T-helper 22 cell (primary cell): ENCODE measurements at places on chromosomes 5 and 9.

GRCh38 chr9:32502464-32502863 lies 23.5 kb downstream of the RIGI start:
- DNase-seq = no peak

GRCh38 chr9:131274674-131275331 lies 1.5 kb downstream of the FAM78A start:
- DNase-seq = no peak

- no peak for DNase-seq
These were observed 28.4 kb upstream of the TLE1 start for GRCh38 chr9:81717747-81718077.

GRCh38 chr9:133738640-133739225 lies 581 bp upstream of the SARDH start:
- no peak for DNase-seq

DNA sequence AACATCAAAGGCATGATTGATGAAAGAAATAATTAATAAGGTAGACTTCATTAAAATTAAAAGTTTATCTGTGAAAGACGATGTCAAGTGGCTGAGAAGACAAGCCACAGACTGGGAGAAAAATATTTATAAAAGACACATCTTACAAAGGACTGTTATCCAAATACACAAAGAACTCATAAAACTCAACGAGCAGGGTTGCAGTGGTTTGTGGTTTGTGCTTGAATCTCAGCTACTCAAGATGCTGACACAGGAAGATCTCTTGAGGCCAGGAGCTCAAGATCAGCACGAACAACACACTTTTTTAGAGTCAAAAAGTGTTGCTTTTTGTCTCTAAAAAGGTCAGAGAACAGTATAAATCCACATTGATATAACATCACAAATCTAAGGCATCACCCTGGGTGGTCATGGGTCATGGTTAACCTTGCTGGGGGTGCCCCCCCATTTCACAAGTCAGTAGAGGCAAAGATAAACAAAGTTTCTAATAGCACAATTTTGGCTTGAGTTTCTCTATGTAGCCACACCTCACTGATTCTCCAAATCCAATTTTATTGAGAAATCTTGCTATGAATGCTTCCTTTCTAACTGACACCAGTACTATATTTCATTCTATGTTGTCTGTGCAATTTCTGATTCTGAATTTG lies 342.9 kb upstream of the RPS23 start:
- DNase-seq = no peak

- no peak for DNase-seq
These were observed 141.0 kb downstream of the AGTPBP1 start for GRCh38 chr9:85600675-85601263.
